ENCODE measurements at places on chromosomes 4 and X. TPM values are rescaled to one million over a fixed set of nuclear protein-coding genes. Genes with fewer than 3 reads are reported as not detected.

DNA sequence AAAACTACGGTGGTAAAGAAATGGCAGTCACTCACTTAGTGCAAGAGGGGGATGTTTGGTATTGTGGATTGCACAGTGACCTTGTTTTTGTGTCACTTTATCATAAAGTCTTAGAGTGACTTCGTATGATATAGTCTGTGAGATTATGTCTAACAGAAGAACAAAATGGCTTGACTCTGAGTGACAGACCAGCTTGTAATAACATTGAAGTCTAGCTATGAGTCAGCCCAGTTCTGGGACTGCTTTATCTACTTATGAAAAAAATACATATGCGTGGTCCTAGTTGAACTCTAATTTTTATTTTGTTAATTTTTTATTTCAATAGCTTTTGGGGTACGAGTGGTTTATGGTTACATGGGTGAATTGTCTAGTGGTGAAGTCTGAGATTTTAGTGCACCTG lies 20.0 kb downstream of the DCLK2 start:
- H3K4me3 ChIP-seq, result no peak overlapping the region
- H3K36me3 ChIP-seq, result no peaks in the 10 kb centered on the region
- H3K4me1 ChIP-seq, result no peaks in the 10 kb centered on the region
- no peak overlapping the region for H3K27ac ChIP-seq
- DNase-seq, result no peak

GRCh38 chr4:51885363-51885762 lies 42.4 kb downstream of the DCUN1D4 start:
- no peaks in the 10 kb centered on the region for H3K27me3 ChIP-seq
- peak overlapping the region; percentile 7 for H3K4me3 ChIP-seq
- peak; percentile 73 for DNase-seq
- H3K27ac ChIP-seq, result no peak overlapping the region
- peaks cover 64% of the 10 kb centered on the region for H3K36me3 ChIP-seq

The OCIAD2 gene
- total RNA-seq, result 65.7 TPM

The PCDH10 gene
- 111 TPM for total RNA-seq

The BEND2 gene
- total RNA-seq, result not detected

The RBMXL3 gene
- not detected for total RNA-seq

The STBD1 gene
- total RNA-seq, result 16.9 TPM

The IRS4 gene
- total RNA-seq, result 10.2 TPM

All from endodermal cell (in vitro differentiated cells).